ENCODE measurements at places on chromosomes 11 and 22.
A peak's percentile ranks its signal among the peaks of the same experiment; 100 is the strongest.

GRCh38 chr11:112605093-112605666 lies 344.5 kb upstream of the PLET1 start:
- DNase-seq: no peak

- DNase-seq: no peak
Measured at GRCh38 chr11:134802116-134802515, 390.1 kb upstream of the B3GAT1 start.

DNA sequence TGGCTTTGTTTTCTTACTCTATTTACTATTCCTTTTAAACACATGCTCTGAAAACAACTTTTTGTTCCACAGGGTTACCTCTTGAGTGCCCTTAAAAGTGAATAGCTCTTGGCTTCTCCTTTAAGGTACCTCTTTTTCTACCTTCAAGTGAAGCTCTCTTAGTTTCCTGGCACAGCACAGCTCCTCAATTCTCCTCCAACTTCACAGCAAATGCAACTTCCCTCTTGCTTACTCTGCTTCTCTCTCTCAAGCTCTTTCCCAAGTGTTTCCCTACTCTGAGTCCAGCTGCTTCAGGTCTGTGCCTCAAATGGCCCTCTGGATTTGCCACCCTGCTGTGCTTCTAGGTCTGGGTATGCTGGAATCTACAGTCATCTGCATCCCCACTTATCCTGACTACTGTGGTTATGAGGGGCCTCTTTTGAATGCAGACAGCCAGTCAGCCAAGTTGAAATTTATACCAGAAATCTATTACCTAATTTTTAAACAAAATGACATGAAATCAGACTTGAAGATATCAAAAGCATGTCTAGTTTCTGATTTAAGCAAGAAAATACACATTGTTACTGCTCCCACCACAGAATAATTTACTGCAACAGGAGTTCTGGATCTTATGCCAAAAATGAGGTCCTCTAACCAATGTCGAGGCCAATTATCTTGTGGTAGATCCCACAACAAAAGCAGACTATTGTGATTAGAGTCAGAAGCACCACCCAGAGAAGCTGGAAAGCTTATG lies 371.1 kb downstream of the SOX6 start:
- DNase-seq: no peak

GRCh38 chr11:132988411-132988810 lies 543.9 kb downstream of the OPCML start:
- no peak for DNase-seq

DNA sequence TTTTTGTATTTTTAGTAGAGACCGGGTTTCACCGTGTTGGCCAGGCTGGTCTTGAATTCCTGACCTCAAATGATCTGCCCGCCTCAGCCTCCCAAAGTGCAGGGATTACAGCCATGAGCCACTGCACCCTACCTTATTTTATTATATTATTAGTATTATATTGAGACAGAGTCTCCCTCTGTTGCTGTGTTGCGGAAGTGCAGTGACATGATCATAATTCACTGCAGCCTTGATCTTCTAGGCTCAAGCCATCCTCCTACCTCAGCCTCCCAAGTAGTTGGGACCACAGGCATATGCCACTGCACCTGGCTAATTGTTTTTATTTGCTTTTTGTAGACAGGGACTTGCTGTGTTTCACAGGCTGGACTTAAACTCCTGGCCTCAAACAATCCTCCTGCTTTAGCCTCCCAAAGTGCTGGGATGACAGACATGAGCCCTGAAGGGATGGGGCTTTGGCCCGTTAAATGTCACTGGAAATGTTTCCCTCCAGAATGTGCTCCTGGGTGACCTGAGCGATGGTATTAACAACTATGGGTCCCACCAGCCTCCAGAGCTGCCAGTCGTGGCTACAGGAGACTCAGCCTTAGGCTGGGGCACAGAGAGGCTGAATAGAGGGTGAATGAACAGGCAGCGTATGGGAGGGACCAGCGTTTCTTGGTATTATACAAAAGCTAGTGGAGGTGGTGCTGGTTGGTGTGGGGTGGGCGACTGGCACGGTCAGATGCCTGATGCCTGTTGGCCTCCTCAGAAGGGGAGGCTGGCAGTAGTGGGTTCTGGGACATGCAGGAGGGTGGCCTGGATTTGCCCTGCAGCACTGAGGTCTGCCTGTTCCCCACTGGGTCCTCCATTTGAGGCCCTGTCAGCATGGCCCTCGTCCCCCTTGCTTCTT lies 7.3 kb downstream of the TANGO2 start:
- no peak for DNase-seq

DNA sequence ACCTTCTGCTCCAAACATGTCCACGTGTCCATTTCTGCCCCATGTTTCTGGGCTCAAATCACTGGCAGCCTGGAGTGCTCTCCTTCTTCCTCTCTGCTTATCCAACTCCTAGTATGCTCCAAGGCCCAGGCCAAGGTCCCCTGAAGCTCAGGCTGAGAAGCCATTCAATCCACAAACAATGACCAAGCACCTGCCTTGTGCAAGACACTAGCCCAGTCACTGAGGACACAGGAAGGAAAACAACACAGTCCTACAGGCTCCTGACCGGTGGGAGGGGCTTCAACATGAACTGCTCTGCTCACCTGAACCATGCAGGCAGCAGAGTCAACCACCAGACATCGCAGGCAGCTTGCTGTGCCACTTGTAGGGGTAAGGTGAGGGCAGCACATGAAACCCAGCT lies 93.6 kb downstream of the RPL27A start:
- DNase-seq: no peak

DNA sequence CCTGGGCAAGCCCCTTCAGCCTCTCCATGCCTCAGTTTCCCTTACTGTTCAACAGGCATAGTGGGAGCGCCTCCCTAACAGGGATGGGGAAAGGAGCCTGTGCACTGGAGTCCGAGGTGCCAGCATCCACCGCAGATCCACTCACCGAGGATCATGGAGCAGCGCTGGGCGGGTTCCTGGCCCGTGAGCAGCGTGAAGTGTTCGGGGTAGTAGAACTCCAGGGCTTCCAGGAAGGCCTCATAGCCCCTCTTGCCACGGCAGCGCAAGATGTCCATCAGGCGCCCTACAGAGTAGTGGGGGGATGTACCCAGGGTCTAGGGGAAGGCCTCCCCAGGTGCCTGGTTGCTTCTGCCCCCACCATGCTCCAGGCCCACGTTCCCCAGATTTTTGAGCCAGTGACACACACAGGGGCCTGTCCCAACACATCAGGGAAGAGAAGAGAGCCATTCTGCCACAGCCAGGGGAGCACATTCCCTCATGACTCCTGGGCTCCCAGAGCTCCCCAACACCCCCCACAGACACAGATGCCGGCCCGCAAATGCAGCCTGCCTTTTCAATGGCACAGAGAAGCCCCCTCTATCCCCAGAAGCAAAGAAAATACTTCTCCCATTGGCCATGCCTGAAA lies 1.3 kb downstream of the CARD10 start:
- DNase-seq: no peak

GRCh38 chr11:134978388-134979088 lies 566.5 kb upstream of the B3GAT1 start:
- no peak for DNase-seq

DNA sequence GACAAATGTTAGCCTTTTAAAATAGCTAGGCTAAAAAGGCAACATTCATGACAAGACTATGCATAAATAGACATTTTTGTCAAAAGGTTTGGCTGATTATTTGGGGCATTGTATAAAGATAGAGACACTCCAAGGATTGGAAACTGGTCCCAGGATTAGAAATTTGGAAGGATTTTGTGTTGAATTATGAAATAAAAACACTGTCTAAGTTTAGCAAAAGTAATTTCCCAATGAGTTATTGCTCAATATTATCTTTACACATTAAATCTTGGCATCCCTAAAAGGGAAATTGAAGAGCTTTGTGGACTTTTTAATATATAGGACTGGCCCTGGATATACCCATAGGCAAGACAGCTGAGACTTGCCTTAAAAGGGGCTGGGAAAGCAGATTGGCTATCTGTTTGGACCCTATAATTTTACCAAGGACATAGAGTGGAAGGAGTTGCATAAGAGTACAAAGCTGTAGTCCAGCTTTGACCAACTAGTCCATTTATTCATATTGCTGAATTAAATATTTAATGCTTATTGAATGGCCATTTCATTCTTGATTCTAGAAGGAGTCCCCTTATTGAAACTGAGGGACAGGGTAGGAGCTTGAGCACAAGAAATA lies 382.7 kb downstream of the METTL15 start:
- no peak for DNase-seq

GRCh38 chr11:9756461-9756860 lies 92.6 kb downstream of the SWAP70 start:
- no peak for DNase-seq

- DNase-seq: no peak
Measured at GRCh38 chr11:2742201-2742600, 42.4 kb upstream of the KCNQ1OT1 start.

DNA sequence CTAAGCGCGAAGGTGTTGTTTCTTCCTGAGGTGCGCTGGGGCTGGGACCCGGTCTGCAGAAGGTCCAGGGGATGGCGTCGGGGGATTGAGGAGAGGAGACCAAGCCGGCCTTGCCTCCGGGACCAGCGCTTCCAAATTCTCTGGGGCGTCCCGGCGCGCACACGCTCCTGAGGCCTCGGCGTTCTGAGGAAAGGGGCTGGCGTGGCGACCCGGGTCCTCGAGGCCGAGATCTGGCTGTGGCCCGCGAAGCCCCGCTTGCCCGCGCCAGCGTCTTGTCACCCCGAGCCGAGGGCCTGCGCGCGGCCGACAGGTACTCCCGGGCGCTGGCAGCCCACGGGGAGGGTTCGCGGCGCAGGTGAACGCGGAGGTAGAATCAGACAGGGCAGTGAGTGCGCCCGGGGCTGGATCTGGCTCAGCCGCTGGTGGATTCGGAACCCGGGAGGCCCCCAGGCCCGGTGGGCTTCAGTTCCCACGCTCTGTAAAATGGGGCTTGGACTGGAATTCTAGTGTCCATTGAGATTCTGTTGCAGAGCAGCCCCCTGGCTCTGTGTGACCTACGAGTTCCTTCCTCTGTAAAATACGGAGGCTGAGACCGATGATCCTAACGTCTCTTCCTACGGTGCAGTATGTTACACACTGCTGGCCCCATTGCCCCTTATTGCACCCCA lies 14.7 kb downstream of the SSH3 start:
- DNase-seq: no peak

- DNase-seq: no peak
Measured at GRCh38 chr11:107683061-107683460, 28.8 kb downstream of the SLN start.

GRCh38 chr11:110317516-110317932 lies 21.1 kb upstream of the RDX start:
- DNase-seq: no peak

GRCh38 chr11:35549787-35550186 lies 24.4 kb upstream of the PAMR1 start:
- DNase-seq: no peak

- no peak for DNase-seq
Measured at GRCh38 chr11:113082341-113082955, 121.2 kb downstream of the NCAM1 start.

DNA sequence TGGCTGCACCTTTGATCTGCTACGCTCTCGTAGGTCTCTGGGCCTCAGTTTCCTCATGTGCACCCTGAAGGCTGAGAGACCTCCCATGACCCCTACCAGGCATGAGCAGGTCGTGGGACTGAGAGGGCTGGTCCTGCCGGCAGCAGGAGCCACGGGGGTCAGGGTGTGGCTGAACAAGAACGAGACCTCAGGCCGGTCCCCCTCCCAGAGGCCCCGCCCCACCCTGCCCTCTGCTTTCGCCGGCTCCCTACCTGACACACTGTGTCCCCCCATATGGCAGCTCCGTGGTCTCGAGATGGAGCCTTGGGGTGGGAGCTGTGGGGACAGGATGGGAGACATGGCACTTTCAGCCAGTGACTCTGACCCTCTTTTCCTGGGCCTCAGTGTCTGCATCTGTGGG lies 40.6 kb downstream of the CDKN1C start:
- DNase-seq: no peak

- DNase-seq: no peak
Measured at GRCh38 chr22:47064416-47064815, 302.0 kb downstream of the TBC1D22A start.

DNA sequence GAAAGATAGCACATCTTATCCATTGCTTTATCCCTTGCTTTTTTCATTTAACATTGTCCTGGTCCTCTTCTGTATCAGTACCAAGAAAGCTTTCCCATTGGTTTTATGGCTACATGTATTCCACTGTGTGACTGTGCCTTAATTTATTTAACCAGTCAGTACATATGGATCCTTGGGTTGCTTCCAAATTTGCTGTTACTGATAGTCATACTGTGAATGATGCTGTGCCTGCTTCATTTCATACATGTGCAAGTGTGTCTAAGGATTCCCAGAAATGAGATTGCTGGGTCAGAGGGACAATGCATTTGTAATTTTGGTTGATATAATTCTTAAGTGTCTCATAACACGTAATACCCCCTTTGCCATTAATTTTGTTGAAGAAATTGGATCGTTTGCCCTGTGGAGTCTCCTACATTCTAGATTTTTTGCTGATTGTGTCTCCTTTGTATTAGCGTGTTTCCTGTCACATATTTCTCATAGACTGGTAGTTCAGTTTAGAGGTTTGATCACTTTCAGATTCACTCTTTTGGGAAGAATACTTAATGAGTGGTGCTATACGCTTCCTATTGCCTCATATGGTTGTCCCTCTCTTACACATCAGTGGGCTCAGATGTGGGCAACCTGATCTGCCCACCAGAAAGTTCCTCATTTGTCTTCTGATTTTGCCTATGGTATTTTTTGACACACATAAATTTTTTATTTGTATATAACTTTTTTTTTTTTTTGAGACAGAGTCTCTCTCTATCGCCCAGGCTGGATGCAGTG lies 35.3 kb downstream of the MYBPC3 start:
- DNase-seq: no peak

- peak; percentile 65 for DNase-seq
Measured at GRCh38 chr11:119168471-119169281, at the start of gene NLRX1. Gene NLRX1 (plus strand): TSS chr11:119168725. CDS start chr11:119171404, 2,679 bp downstream.

GRCh38 chr11:14041040-14041439 lies 78.5 kb downstream of the SPON1 start:
- DNase-seq: no peak

Measured in stimulated activated CD4-positive, alpha-beta T cell treated with anti-CD3 and anti-CD28 coated beads, TNF-alpha, amount 100 ng/mL, for 1 hour (primary cell).